ENCODE measurements at places on chromosomes 2 and 18.

- DNase-seq = no peak
Observed at GRCh38 chr2:163799807-163800206, 64.0 kb upstream of the FIGN start.

GRCh38 chr2:221480163-221480562, 91.9 kb downstream of the EPHA4 start:
- DNase-seq = no peak

DNA sequence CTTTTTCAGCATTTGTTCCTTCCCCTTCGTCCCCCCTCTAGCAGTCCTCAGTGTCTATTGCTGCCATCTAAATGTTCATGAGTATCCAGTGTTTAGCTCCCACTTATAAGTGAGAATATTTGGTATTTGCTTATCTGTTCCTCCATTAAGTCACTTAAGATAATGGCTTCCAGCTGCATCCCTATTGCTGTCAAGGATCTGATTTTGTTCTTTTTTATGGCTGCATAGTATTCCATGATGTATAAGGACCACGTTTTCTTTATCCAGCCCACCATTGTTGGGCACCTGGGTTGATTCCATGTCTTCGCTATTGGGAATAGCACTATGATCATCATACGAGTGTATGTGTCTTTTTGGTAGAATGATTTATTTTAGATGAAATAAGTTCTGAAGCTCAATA, 166.9 kb upstream of the NCK2 start:
- DNase-seq = no peak

DNA sequence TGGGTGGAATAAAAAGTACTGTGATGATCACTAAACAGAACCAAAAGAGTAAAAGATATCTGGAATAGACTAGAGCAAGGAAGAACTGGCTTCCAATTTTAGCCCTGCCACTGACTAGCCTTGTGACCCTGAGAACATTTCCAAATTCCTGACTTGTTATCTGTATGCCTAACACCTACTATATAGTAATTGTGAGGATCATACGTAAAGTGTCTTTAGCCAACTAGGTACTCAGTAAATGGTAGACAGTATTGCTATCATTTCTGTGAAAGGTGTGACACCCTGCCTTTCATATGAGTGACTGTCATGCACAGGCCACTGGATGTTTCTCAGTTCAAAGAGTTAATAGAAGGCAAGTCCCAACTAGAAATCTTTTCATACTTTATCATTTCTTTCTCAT, 29.8 kb downstream of the CYTIP start:
- DNase-seq = peak; percentile 48

- no peak for DNase-seq
Observed at GRCh38 chr2:197131558-197131855, 179.1 kb downstream of the ANKRD44 start.

GRCh38 chr2:176099728-176100546, at the start of gene HOXD12:
Gene HOXD12 (plus strand): TSS chr2:176099795. CDS start chr2:176099802, 7 bp downstream.
- no peak for DNase-seq
